Type B pancreatic cell (in vitro differentiated cells): ENCODE measurements at places on chromosomes 5 and 9.
A peak's percentile ranks its signal among the peaks of the same experiment; 100 is the strongest.

- DNase-seq: no peak
These were observed 87.2 kb upstream of the NEURL1B start for GRCh38 chr5:172553903-172554302.

GRCh38 chr9:127166651-127167524, 44.5 kb upstream of the ANGPTL2 start:
- no peak for DNase-seq

- no peak for DNase-seq
These were observed 1414.3 kb upstream of the CDH6 start for GRCh38 chr5:29779141-29779540.

DNA sequence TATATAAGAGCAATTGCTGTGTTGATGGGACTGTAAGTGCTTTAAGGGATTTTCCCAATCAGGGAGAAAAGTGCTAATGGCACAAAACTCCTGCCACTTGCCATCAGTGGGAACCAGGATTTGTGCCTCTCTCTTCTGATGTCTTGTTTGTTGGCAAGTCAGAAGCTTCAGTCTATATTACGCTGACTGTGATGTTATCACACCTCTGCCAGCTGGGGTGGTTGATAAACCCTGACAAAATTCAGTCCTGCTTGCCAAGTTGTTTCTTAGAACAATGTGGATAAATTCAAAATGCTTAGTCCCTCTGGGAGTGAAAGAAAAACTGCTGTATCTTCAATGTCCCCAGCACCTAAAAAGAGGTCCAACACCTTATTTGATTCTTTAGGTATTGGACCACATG, 161.4 kb upstream of the FBXL7 start:
- no peak for DNase-seq

- DNase-seq: no peak
These were observed 2.7 kb downstream of the BTNL9 start for GRCh38 chr5:181042722-181043121.

- DNase-seq: no peak
These were observed 592.2 kb downstream of the ANXA1 start for GRCh38 chr9:73743826-73744225.

DNA sequence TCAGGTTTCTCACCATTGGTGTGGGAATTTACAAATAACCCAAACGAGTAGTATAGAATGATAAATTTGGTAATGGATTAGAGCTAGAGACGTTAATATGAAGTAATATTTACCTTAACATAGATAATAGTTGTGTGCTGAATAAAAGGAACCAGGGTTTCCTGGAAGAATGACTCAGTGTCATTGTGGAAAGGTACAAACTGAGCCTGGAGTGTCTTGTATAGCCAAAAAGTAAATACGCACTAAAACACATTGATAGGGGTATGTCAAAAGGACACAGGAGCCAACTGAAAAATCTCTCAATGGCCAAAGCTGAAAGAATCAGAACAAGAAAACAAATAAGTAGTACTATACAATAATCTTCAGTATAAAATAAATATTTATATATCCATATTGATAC, 363.5 kb downstream of the SLCO4C1 start:
- no peak for DNase-seq

DNA sequence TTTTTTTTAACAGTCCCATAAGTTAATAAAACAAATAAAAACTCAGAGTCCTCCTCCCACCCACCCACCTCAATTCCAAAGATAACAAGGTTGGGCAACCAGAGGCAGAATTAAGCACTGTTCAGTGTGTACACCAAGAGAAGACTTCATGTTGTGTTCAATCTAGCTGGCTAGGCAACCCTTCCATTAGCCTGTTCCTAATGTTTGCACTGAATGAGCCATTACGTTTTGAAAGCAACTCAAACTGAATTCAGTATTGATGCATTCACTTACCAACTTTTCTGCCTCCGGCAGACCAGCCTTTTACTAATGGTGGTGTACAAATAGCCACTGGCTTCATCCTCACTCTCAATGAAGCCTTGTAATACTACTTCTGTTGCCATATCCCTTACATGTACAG, 47.5 kb downstream of the PBX3 start:
- DNase-seq: no peak

DNA sequence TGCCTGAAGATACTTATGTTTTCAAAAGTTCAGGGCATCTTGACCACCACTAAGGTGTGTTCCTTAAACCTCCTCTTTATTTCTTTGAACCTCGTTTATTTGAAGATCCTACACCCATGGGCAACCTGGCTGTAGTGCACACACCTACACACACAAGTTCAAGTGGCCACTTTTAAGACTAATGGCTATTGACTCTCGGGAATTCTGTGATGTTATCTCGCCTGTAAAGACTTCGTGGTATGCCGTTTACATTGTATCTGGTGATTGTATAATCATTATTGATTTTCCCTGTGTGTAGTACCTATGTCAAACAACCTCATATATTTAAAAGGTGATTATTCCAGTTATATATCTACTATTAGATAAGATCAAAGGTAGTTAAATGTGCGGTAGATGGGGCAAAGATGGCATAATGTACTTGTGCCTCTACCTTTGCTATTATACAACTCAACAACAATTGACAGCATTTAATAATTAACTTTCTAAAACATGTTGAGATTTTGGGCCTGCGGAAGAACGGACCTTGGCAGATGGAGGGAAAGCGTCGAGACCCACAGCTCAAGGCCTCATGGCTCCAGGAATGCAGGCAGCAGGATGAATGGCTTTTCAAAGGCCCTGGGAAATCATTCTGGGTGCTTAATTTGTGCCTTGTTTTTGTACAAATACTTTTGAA, 51.4 kb upstream of the IRX2 start:
- no peak for DNase-seq

- DNase-seq: no peak
These were observed 9.5 kb upstream of the RPS23 start for GRCh38 chr5:82287625-82288024.

GRCh38 chr5:10528056-10528816, 35.6 kb upstream of the ANKRD33B start:
- DNase-seq: no peak

GRCh38 chr9:128121924-128122808, 5.4 kb downstream of the PTGES2 start:
- no peak for DNase-seq

DNA sequence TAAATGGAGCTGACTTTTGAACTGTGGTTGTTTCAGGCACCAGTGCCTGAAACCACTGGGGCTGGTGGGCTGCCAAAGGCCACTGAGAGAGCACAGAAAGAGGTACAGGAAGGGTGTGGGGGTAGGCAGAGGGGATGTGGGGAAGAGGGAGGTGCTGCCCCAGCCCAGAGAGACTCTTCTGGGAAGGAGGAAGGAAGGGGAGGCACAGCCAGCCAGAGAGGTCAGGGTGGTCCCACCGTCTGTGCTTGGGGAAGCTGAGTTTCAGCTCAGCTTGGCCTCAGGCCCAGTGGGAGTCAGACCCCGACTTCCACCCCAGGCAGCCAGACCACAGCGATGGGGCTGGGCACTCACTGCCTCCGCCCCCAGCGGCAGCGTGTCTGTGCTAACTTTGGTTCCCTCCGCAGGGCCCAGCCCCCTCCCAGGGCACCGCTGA, 8.6 kb upstream of the PHYKPL start:
- no peak for DNase-seq

DNA sequence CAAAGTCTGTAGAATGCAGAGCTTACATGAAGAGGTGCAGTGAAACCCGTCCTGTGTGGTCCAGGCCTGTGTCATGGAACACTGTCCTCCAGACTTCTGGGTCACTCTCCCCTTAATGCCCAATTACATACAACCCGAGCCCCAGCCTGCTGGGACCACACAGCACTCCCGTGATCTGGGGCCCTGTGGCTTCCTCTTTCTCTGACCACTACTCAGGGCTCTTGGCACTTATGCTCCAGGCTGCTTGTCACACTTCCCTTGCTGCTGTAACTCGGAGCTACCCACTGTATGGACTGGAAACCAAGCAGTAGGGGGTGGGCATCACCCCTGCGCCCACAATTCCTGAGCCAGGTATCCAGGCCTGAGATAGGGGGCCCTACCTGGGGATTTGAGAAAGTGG, 10.3 kb upstream of the IL3 start:
- peak; percentile 40 for DNase-seq

DNA sequence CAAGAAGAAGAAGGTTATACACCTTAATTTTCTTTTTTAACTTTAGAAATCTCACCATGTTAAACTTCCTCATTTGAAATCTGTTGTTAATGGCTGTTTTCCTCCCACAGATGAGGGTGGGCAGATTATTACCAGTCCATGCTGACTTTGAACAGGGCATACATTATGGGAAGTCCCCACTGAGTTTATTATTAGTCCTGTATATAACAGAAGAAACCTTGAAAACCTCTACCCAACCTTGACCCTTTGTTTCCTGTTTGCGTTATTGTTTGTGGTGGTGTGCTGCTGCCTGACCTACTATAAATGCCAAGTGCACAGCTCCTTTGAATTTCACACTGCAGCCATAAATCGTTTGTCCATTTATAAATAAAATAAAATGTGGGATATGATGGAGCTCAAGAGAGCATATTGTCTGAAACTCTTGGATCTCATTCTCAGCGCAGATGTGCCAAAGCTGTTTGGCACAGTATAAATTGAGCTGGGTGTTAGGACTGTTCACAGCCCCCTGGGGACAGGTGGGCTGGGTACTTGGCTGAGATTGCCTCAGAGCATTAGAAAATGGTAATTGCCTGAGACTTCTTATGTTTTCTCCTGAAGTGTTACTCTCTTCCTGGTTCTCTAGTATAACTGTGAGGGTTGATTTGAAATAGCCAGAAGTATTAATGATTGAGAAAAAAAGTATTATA, 139.6 kb downstream of the SPATA31D1 start:
- no peak for DNase-seq

GRCh38 chr5:125756456-125756855, 666.8 kb upstream of the GRAMD2B start:
- DNase-seq: no peak

- DNase-seq: no peak
These were observed 98.7 kb upstream of the SPIN1 start for GRCh38 chr9:88289532-88289931.

GRCh38 chr9:127778280-127779135, at the start of gene SH2D3C:
TSS of gene SH2D3C (minus strand) at chr9:127778666. CDS start at chr9:127778627, 39 bp downstream.
- DNase-seq: no peak

DNA sequence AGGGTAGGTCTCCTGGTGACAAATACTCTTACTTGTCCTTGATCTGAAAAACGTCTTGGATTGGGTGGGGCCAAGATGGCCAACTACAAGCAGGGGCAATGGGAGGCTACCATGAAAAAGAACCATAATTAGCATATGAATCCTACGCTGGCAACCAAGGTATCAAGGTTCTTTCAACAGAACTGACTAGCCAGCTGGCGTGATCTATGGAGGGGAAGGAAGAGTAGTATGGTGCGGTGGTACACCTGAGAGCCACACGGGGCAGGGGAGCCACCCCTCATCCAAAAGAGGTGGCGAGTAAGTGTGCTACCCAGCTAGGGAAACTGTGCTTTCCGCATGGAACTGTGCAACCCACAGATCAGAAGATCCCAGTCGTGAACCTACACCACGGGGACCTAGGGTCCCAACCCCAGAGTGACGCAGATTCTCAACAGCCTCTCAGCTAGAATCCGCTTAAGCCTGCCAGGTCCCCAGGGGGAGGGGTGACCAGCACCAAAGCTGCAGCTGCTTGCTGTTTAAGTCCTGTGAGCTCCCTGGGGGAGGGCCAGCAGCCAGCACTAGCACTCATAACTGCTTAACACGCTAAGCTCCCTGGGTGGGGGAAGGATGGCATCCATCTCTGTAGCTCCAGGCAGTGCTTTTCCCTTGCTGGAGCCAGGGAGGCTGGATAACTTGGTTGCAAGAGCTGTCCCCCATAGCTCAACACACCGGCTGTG, 334.8 kb downstream of the FBXL17 start:
- no peak for DNase-seq

DNA sequence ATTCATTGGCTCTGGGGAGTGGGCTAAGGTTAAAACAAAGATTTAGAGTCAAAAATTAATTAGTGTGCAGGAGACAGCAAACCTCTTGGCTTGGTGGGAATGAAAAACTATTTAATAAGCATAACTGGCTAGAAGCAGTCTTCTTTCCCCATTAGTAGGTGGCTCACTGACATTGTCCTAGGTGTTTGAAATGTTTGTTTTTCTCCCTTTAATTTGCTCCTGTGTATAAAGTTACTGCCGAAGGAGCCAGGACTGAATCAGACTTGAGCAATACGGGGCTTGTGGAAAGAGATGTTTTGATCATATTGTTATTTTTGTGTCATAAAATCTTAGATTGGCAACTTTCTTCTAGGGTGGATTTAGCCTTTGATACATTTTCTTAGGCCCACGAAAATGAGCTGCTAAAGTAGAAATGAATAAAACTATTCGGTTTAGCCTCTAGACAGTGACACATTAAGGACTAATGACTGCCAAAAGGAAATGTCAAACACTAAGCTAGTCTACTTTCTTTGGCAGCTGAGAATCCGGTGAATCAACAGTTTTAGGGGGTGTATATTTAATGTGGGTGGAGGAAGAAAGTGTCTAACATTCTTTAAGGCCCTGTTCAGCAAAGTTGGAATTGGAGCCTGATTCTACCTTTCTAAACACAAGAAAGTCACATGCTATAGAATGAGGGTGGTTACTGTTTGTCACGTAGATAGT, 30.2 kb downstream of the LRRTM2 start:
- DNase-seq: no peak

- no peak for DNase-seq
These were observed 430 bp upstream of the MSH3 start for GRCh38 chr5:80654054-80654390.

DNA sequence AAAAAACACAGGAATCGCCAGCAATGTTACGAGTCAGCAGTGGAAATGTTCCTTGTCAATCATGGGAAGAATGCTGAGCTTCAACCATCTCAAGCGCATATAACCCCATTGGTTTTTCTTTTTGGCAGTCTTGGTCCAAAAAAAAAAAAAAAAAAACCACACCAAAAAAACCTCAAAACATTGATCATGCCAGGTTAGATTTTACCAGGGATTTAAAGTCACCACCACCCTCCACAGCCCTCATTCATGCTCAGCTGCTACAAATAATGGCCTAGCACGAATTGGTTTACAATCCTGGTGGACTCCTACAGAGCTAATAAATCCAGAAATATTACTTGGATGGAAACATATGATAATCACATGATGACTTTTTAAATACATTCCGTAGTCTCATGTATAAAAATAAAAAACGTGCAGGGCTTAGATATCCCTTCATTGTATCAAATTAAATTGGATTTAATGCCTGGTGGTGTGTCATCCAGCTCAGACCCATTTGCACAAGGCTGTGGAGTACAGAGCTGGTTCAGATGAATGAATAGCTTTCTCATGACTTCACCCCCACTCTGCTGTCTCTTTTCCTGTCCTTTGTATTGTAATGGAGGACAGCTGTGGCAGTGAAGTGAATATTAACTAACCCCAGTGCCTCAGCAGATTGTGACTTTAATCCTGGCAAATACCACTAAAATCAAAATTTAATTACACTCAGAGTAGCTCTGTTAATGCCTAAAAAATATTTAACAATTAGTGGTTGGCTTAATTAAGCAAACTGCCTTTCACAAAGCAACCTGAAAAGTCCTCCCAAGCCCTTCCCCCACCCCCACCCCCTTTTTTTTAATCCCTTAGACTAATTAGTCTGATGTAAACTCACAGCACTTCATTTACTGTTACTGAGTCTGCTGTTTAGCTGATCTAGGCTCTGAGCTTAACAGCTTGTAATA, 626.5 kb upstream of the ZNF608 start:
- DNase-seq: no peak

GRCh38 chr9:9945966-9946365, 666.8 kb downstream of the PTPRD start:
- no peak for DNase-seq
